Effector memory CD4-positive, alpha-beta T cell (primary cell): ENCODE measurements at places on chromosomes 7 and 10.

GRCh38 chr10:114548662-114549061 is 109.4 kb downstream of the ABLIM1 start:
- DNase-seq, result no peak

- no peak for DNase-seq
Observed at GRCh38 chr7:159231017-159231416, 86.3 kb upstream of the VIPR2 start.

DNA sequence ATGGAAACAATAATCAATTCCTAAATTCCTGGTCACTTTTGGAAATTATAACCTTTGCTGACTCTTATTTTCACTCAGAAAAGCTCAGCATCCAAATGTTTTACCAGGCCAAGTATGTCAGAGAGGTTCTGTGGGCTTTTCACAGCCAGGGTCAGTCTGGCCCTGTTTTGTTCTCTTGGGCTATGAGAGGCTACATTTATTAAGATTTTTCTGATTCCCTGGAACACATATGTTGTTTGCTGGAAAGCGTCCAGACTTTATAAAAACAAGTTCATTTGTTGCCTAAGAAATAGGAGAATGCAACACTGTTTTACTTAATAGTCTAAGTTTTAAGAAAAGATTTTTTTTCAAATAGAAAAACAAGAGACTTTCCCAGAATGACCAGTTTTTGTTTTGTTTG is 238.4 kb upstream of the PLXDC2 start:
- DNase-seq, result no peak

- DNase-seq, result no peak
Observed at GRCh38 chr10:96501985-96502384, 11.7 kb downstream of the TLL2 start.

DNA sequence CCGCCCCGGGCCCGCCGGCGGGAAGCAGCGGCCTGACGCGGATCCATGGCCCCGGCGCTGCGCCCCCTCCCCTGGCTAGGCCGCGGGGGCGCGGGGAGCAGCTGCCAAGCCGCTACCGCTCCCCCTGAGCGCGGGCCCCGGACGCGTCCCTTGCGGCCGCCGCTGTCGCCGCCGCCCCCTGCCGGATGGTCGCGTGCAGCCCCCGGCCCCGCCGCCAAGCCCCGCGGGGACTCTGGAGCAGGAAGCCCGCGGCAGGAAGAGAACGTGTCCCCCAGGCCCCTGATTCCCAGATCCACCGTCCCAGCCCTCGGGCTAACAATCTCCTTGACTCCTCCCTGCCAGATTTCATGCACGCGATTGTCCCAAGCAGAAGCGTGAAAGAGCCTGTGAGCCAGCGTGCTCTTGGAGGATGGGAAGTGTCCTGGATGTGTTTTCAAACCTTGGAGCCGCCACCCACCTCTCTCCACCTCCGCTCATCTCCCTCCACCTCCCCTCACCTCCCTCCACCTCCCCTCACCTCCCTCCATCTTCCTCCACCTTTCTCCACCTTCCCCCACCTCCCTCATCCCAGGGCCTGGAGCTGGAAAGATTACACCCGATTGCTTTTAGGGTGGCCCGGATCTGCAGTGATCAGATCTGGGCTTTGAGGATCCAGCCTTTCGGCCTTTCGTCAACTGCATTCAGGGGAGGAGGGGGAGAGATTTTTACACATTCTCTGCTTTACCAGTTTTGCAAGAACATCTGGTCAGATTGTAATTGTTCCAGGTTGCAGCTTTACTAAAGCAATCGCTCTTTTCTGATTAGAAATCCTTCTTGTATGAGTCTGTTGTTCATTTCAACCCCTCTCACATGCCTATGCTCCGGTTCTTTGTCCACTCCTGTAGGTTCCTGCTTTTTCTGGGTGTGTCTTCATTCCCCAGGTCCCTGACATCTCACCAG is 570 bp upstream of the PRTFDC1 start:
- peak; percentile 7 for DNase-seq

DNA sequence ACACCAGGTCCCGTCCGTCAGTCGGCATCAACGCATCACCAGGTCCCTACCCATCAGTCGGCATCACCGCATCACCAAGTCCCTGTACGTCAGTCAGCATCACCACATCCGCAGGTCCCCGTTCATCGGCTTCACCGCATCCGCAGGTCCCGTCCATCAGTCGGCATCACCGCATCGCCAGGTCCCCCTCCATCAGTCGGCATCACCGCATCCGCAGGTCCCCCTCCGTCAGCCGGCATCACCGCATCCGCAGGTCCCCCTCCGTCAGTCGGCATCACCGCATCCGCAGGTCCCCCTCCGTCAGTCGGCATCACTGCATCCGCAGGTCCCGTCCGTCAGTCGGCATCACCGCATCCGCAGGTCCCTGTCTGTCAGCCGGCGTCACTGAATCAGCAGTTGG is 55.1 kb downstream of the IGF2BP3 start:
- no peak for DNase-seq
